Prostate gland (tissue), 2 donors: ENCODE measurements at places on chromosomes 11 and 22.

DNA sequence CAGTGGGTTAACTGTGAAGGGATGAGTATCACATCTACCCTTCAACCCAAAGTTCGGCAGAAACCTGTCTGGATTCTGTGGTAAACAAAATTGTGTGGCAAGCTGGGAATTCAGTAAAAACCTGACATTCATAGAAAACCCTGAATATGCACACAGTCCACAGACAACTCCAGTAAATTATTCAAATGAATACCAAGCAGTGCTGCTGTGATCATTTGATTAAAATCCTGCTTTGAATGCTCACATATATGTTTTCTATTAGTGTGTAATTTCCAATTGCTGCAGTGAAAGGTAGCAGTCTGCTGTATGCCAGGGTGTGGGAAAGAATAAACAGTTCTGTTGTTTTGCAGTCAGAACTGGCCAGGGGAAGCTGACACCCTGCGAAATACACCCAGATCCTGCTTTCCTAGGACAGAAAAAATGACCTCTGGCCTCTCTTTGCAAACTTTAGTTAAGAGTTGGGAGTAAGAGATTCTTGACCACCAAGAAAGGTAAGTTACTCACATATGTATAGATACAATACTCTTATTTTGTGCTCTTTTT, 217.8 kb downstream of the FAM76B start:
- no peaks in the 10 kb centered on the region for H3K36me3 ChIP-seq
- no peaks in the 10 kb centered on the region for H3K4me1 ChIP-seq
- H3K27ac ChIP-seq: no peak overlapping the region
- no peak for DNase-seq
- no peaks in the 10 kb centered on the region for H3K27me3 ChIP-seq

DNA sequence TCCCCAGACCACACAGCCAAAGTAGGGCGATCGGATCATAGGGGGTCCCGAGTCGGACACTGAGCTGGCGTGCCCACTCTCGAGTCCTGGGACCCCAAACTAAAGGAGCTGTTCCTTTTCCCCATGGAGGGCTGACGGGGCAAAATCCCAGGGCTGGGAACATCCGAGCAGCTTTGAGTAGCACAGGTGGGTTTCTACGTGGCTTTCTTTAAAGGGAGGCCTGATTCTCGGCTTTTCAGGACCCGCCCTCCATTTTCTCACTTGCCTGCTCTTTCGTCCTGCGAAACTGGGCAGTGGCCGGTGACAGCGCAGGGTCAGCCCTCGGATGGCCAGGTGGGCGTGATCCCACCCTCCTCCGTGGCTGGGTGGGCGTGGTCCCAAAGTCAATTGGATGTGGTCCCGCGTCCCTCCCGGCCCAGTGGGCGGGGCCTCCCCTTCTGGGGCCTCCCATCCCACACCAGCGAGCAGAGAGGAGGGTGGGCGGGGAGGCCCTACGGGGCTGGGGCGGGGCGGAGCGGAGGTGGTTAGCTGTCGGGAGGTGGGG, 17.5 kb upstream of the TXNRD2 start:
- H3K27me3 ChIP-seq: no peaks in the 10 kb centered on the region
- peak; percentile 73 for DNase-seq
- H3K4me3 ChIP-seq: peak overlapping the region; percentile 21
- H3K4me1 ChIP-seq: peaks cover 24% of the 10 kb centered on the region
- no peaks in the 10 kb centered on the region for H3K36me3 ChIP-seq

DNA sequence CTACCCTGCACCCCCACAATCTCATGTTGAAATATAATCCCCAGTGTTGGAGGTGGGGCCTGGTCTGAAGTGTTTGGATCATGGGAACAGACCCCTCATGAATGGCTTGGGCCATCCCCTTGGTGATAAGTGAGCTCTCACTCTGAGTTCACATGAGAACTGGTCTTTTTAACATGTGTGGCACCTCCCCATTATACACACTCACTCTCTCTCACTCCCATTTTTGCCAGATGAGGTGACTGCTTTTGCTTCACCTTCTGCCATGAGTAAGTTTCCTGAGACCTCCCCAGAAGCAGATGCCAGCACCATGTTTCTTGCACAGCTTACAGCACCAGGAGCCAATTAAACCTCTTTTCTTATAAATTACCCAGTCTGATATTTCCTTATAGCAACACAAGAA, 32.1 kb upstream of the DRD2 start:
- no peak overlapping the region for H3K4me3 ChIP-seq
- H3K27me3 ChIP-seq: no peaks in the 10 kb centered on the region
- no peak overlapping the region for H3K27ac ChIP-seq
- DNase-seq: no peak
- H3K4me1 ChIP-seq: no peaks in the 10 kb centered on the region

- H3K36me3 ChIP-seq: no peaks in the 10 kb centered on the region
- no peak for DNase-seq
- H3K27ac ChIP-seq: no peak overlapping the region
- no peak overlapping the region for H3K4me3 ChIP-seq
These were observed 5.6 kb downstream of the ALX4 start for GRCh38 chr11:44304091-44305025.

GRCh38 chr11:72781063-72781312, 12.9 kb downstream of the STARD10 start:
- H3K27ac ChIP-seq: peak overlapping the region; percentile 86
- H3K36me3 ChIP-seq: no peaks in the 10 kb centered on the region
- H3K4me1 ChIP-seq: peaks cover 11% of the 10 kb centered on the region
- no peaks in the 10 kb centered on the region for H3K27me3 ChIP-seq
- H3K4me3 ChIP-seq: peak overlapping the region; percentile 66

DNA sequence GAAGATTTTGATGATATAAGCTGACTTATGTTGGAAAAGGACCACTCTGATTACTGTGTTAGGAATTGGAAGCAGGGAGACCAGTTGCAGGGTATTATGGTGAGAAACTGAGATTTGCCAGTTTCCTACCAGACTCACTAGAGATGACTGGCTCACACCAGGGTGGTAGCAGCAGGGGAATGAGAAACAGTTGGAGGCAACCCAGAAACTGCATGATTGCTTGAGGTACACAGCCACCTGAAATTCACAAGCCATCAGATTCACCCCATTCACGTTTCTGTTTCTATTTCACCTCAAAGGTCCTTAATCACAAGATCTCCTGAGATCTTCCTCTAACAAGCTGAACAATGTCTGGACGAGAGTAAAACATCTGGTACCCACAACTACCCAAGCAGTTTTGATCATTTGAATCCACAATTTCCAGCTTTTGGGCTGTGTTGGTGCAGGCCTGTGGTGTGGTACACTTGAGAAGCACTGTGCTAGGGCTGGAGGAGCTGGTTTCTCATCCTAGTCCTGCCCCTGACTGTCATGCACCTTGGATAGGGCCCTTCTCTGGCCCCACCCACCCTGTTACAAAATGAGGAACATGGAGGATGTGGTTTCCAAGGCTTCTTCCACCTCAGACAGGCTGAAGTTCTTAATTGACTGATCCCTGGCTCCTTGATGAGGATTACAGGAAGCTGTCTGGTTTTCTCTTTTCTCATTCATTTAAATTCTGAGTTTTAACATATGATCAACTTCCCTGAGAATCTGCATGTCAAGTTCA, 233.4 kb downstream of the INSC start:
- no peaks in the 10 kb centered on the region for H3K4me1 ChIP-seq
- H3K36me3 ChIP-seq: no peaks in the 10 kb centered on the region
- H3K27me3 ChIP-seq: no peaks in the 10 kb centered on the region
